ENCODE measurements at places on chromosomes 2 and 18.
A peak's percentile ranks its signal among the peaks of the same experiment; 100 is the strongest.

GRCh38 chr2:85886590-85886989 lies 2.2 kb downstream of the ST3GAL5 start:
- DNase-seq = peak; percentile 13

GRCh38 chr2:126990605-126991532 lies 92.2 kb downstream of the TEX51 start:
- DNase-seq = no peak

DNA sequence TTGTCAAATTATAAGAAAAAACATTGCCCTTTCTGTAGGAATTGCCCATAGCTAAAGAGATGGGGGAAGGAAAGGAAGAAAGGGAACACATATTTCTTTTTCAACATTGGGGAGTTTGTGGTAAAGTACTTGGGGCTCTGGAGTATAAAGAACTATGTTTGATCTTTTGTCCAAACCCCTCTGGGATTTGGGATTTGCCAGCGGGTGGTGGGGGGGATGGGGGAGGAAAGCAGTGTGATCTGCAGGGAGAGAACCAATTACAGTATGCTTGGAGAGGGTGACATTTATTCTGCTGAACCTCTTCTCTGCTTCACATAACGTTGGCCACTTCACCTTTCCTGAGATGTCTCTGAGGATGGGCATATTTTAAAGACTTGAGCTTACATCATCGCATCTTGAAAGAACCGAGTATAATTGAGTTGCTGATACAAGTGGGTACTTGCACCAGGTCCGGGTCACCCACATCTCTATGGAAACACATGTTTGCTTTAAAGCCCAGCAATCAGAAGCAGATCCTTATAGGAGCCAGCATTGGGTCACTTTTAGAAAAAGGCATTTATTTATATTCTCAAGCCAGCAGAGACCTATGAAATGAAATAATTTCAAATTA lies 73.1 kb downstream of the SPATS2L start:
- no peak for DNase-seq

GRCh38 chr2:127582863-127583861 lies 47.7 kb downstream of the MYO7B start:
- no peak for DNase-seq

DNA sequence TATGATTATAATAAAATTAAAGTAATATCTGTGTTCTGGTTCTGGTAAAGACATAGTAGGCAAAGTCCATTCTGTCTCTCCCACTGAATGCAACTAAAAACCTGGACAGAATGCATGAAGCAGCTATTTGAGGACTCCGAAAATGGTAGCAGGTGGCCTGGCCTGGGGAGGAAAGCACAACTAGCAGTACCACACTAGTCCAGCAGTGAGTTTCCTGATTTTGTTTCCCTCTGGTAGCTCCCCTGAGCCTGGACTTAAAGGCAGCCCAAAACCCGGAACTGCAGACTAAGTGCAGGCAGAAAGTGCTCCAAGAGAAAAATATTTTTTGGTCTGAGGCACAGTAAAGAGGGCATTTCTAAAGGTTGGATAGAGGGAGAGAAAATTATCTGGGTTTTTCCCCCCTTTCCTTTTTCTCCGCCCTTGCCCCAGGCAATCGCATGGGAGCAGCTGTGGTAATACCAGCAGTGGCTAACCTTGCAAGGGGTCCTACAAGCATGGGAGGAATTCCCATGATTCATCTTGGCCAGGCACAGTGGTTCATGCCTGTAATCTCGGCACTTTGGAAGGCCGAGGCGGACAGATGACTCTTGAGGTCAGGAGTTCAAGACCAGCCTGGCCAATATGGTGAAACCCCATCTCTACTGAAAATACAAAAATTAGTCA lies 32.3 kb downstream of the ASXL2 start:
- no peak for DNase-seq

- no peak for DNase-seq
Measured at GRCh38 chr18:9868857-9869714, 16.7 kb upstream of the TXNDC2 start.

GRCh38 chr2:66426244-66427111 lies 8.4 kb upstream of the MEIS1 start:
- DNase-seq = no peak

GRCh38 chr2:108583903-108584520 lies 49.7 kb downstream of the LIMS1 start:
- DNase-seq = peak; percentile 36

GRCh38 chr2:11796190-11797171 lies 50.0 kb downstream of the LPIN1 start:
- DNase-seq = no peak

DNA sequence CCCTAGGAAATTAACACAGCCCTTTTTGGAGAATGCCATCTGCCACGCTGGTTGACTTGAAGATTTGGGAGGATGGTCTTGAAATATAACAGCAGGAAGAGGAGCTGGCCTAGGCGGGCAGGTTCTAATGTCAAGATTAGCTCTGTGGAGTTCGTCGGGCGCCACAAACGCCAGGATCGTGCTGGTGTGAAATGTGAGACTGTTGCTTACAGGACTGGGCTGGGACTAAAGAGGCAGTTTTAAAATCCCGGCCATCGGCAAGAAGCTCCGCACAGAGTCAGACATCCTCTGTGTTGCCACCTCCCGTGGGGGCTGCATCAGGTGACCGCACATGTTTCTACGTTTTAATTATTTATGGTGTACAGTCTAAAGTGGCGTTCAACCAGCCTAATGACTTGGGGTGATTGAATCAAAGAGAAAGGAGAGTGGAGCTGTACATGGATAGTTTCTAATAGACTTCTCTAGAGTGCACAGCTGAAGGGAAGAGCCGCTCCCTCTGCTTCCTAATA lies 99.4 kb upstream of the BCL11A start:
- no peak for DNase-seq

GRCh38 chr18:74632856-74633255 lies 35.2 kb downstream of the ZNF407 start:
- no peak for DNase-seq

DNA sequence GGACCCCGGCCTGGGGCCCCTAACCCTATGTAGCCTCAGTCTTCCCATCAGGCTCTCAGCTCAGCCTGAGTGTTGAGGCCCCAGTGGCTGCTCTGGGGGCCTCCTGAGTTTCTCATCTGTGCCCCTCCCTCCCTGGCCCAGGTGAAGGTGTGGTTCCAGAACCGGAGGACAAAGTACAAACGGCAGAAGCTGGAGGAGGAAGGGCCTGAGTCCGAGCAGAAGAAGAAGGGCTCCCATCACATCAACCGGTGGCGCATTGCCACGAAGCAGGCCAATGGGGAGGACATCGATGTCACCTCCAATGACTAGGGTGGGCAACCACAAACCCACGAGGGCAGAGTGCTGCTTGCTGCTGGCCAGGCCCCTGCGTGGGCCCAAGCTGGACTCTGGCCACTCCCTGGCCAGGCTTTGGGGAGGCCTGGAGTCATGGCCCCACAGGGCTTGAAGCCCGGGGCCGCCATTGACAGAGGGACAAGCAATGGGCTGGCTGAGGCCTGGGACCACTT lies 16.4 kb downstream of the EMX1 start:
- no peak for DNase-seq

DNA sequence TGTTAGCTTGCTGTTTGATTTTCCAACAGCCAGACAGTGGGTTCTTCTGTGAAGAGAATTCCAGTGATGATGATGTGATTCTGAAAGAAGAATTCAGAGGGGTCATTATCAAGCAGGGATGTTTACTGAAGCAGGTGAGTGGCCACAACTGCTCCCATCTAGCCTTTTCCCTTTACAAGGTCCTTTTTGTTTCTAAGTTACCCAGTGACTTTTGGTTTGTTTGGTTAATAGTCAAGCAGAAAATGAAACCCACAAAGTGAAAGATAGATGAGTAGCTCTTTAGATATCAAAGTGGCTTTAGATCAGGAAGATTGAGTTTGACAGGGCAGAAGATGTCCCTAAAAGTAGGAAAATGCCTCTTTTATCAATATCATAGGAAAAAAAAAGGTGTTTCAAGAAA lies 23.3 kb downstream of the PLEK start:
- no peak for DNase-seq

DNA sequence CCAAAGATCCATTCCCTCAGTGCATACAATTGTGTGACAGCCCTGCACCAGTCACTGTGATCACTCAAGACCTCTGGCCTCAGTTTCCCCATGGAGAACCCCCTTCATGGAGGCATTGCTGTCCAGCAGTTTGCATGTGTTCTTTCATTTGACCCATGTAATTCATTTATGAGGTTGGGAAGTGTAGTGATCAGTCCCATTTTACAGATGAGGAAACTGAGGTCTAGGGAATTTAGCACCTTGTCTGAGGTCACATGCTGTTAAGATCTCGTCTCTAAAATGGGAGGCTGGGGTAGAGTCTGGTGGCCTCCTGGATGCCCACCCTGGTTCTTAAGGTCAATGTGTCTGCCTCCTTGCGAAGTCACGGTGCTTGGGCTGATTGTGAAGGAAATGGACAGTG lies 19.1 kb downstream of the LDLRAD4 start:
- DNase-seq = no peak

GRCh38 chr2:208252716-208253492 lies 2.0 kb downstream of the IDH1 start:
- no peak for DNase-seq

GRCh38 chr2:241132538-241133435 lies 16.5 kb downstream of the PASK start:
- no peak for DNase-seq

- no peak for DNase-seq
Measured at GRCh38 chr18:33470216-33470615, 29.7 kb upstream of the CCDC178 start.

GRCh38 chr2:239666855-239667376 lies 266.1 kb upstream of the HDAC4 start:
- no peak for DNase-seq

DNA sequence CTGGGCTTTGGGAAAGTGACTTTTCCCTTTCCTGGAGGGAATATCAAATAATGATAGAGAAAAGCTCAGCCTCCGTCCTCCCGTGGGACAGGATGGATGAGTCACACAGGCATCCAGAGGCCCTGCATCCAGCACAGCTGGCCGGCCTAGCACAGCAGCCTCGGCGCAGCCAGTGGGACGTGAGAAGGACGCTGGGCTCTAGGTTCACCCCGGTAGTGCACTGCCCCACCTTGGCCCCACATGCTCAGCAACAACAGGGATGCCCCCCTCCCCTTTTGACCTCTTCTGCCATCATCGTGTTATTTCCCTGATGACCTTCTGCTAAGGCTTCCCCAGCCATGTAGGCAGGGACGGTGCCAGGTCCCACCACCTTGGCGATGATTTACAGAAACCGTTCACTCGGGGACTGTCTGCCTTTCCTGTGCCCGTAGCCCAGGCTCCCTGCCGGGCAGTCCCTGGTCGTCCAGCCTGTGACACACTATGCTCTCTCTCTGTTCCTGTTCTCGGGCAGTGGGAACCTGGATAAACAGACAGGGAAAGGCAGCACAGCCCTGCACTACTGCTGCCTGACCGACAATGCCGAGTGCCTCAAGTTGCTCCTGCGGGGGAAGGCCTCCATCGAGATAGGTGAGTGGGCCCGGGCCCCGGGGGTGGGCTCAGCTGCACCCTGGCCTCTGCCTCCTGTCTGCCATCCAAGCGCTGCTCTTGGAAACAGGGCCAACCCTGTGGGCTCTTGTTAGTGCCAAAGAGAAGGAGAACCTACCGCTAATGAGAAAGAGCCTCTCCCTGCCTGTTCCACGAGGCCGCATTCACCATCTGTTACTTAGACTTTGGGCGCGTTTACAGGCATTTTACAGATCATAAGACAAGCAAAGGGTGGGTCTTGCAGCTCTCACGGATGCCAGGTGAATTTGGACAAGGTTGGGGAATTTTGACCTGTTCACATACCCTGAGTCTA lies 44.6 kb downstream of the ITGB1BP1 start:
- no peak for DNase-seq

- DNase-seq = no peak
Measured at GRCh38 chr2:219662566-219662965, 35.1 kb downstream of the SLC4A3 start.

GRCh38 chr18:48391868-48392267 lies 17.3 kb downstream of the ZBTB7C start:
- DNase-seq = no peak

DNA sequence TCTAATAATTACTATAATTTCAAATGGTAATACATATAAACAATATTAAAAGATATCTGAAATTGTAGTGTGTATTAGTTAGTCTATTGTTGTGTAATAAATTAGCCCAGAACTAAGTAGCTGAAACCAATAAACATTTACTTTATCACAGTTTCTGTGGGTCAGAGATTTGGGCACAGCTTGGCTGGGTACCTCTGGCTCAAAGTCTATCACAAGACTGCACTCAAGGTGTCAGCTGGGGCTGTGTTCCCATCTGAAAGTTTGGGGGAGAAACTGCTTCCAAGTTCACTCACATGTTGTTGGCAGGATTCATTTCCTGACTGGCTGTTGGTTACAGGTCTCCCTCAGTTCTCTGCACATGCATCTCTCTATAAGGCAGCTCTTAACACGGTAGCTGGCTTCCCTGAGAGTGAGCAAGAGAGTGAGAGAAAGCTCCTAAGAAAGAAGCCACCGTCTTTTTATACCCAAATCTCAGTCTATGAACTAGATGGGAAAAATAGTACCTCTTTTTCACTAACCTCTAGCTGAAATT lies 25.6 kb upstream of the WIPF1 start:
- DNase-seq = no peak

DNA sequence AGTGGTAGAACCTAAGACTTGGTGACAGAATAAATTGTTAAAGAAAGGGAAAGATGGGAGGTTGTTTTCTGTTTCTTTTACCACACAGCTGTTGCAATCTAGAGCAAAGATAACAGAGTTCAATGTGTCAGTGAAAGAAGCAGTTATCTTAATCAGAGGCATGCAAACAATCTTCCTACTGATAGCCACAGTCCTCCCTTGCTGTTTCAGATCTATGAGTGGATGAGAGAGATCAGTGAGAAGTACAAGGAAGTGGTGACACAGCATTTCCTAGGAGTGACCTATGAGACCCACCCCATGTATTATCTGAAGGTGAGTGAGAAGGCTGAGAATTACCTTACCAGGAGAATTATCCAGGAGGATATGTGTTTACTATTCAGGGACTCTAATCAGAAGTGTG lies 15.9 kb downstream of the CPO start:
- DNase-seq = no peak

DNA sequence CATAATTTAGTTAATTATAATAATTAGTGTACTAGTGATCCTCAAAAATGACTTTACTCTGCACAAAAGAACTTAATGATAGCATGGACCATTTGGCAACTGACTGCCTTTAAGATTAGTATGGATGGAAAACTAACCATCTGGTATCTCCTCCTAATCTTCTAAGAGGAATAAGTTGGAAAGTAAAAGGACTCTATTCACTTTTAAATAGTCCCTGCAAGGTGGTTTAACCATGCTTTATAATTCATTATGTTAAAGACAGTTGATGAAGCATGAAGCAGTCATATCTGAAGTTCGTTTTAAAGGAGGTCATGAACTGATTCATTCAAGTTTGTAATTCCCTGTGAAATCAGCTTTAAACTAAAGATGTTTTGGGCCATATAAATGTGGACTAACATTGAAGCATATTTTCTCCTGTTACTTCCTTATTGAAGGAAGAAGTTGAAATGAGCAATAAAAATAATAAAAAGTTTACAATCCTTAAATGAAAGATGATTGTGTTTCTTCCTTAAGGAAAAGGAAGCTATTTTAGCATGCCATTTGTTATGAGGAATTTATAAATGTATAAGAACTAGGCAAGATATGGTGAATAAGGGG lies 446.0 kb downstream of the XIRP2 start:
- no peak for DNase-seq

- no peak for DNase-seq
Measured at GRCh38 chr2:88669482-88670214, 21.8 kb upstream of the RPIA start.

All from naive thymus-derived CD4-positive, alpha-beta T cell (primary cell).